ENCODE measurements at places on chromosomes 13 and 19.

DNA sequence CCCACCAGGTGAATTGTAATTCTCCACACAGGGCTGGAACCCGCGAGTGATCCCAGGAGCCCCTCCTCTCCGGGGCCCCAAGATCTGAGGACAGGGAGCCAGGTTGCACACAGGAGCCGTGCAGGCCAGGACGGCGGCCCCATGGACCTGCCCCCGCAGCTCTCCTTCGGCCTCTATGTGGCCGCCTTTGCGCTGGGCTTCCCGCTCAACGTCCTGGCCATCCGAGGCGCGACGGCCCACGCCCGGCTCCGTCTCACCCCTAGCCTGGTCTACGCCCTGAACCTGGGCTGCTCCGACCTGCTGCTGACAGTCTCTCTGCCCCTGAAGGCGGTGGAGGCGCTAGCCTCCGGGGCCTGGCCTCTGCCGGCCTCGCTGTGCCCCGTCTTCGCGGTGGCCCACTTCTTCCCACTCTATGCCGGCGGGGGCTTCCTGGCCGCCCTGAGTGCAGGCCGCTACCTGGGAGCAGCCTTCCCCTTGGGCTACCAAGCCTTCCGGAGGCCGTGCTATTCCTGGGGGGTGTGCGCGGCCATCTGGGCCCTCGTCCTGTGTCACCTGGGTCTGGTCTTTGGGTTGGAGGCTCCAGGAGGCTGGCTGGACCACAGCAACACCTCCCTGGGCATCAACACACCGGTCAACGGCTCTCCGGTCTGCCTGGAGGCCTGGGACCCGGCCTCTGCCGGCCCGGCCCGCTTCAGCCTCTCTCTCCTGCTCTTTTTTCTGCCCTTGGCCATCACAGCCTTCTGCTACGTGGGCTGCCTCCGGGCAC, 3.9 kb downstream of the FFAR1 start:
- no peak for DNase-seq

DNA sequence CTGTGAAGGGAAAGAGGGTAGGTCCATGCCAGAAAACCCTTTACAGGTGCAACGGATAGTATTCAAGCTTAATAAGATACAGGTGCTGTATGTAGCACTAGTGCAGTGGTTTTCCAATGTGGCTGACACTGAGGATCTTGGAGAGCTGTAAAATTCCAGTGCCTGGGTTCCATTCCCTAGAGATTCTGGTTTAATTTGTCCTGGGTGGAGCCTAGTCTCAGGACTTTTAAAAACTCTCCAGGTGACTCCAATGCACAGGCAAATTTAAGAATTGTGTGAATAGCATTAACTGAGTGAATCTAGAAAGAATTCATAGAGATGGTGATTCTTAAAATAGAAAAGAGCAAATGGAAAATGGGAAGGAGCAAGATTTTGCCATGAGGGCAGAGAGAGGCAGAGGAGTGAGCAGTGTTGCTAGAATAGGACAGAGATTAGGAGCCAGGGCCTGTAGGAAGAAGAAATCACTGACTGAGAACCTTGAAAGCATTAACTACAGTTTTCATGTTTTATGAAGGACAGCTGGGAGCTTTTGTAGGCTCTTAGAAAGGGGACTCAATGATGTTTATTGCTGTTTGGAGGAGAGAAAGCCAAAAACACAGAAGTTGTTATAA, 261.8 kb downstream of the DLEU7 start:
- DNase-seq, result no peak

GRCh38 chr19:40610396-40611064, 9.4 kb downstream of the LTBP4 start:
- DNase-seq, result no peak

GRCh38 chr13:44661936-44662335, 85.8 kb upstream of the TSC22D1 start:
- no peak for DNase-seq

GRCh38 chr13:110398564-110399507, 91.8 kb downstream of the COL4A2 start:
- DNase-seq, result no peak

- DNase-seq, result no peak
These were observed 224.4 kb downstream of the LACC1 start for GRCh38 chr13:44104197-44104490.

GRCh38 chr19:750640-751423, at the start of gene MISP:
TSS of gene MISP (plus strand) at chr19:751112. CDS start at chr19:756947, 5,835 bp downstream.
- no peak for DNase-seq

DNA sequence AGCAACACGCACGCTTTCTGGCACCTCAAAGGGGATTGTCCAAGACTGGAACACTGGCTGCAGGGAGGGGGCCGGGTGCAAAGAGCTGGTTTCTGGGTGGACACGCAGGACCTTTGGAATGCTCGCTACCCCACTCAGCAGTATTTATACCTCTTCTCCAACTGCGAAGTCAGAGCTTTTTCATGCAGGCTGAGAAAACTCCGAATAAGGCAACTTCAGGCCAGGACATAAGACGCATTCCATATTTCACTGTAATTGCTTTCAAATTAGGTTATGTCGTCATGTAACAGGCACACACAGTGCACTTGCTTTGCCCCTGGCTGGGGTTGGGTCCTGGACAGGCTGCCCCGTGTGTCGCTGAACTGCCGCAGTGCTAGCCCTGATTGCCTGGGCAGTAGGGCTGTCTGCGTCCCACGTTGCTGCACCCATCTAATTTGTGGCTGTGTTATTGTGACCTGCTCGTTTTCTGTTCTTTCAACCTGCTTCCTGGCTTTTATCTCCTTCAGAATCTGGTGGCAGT, 44.5 kb downstream of the ACTN4 start:
- DNase-seq, result no peak

- DNase-seq, result no peak
These were observed 256.0 kb upstream of the IRS2 start for GRCh38 chr13:110042253-110042950.

- DNase-seq, result peak; percentile 91
These were observed 4.5 kb downstream of the BCL3 start for GRCh38 chr19:44752816-44753625.

Data from stimulated activated CD8-positive, alpha-beta memory T cell treated with anti-CD3 and anti-CD28 coated beads, Interleukin-2, amount 100 ng/mL, for 48 hours (primary cell).